ENCODE measurements at places on chromosomes 5 and 9. TPM values are rescaled to one million over a fixed set of nuclear protein-coding genes. Genes with fewer than 3 reads are reported as not detected.
A peak's percentile ranks its signal among the peaks of the same experiment; 100 is the strongest.

GRCh38 chr5:68720884-68721610 lies 372.8 kb upstream of the SLC30A5 start:
- DNase-seq, result no peak

GRCh38 chr5:131914472-131914871 lies 31.0 kb downstream of the MEIKIN start:
- no peak for DNase-seq

- DNase-seq, result no peak
Observed at GRCh38 chr5:17477573-17478265, 20.3 kb upstream of the TAF11L2 start.

GRCh38 chr9:128546504-128546903 lies 5.9 kb upstream of the SPTAN1 start:
- DNase-seq, result no peak

DNA sequence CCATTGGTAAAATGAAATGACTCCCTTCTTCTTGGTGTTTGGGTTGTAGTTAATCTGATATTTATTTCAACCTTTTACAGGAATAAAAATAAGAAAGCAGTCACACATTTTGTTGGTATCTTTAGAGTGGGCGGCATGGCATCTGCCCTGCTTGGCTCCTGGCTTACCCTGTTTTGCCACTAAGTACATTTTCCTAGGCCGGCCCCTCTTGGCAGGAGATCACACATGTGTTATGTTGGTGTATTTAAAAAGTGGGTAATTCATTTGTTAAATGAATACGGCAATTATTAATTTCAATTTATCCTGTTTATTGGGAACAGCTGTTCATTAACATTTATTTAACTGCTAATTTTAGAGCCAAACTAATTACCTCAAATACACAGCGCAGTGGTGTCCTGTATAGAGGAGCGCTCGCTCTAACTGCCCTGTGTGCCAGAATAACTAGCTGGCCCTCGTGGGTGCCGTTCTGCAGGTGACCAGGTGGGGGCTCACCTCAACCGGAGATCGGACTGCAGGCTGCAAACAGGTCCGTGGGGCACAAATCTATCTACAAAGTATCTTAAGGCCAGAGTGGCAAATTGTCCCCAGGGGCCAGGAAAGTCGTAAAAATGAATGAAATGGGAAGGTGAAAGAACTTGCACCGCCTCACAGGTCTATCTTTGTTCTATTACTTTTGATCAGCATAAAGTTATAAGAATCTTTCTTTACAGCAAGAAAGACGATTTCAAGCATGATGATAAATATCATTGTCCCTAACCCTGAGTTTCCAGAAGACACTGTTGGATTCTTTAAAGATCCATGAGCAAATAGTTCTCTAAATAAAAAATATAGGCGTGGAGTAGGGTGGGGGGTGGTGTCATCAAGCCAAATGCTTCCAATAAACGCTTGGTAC lies 26.2 kb upstream of the GPR151 start:
- DNase-seq, result peak; percentile 87

DNA sequence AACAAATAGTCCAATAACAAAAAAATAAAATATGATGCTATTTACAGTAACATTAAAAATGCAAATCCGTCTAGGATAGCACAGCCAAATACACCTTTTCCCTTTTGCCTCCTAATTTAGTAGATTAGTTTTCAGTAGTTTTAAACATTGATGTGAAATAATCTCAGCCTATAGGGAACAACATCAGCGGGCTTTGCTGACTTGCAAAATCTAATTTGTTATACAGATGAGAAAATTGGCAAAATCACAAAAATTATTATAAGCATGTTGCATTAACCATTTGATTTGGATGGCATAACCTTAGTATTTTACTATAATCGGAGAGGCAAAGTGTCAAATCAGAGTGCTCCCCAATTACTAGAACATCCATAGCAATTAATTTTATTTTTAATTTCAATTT lies 563.5 kb downstream of the CDH18 start:
- DNase-seq, result no peak

GRCh38 chr9:109455391-109455790 lies 42.7 kb downstream of the PTPN3 start:
- no peak for DNase-seq

- DNase-seq, result no peak
Observed at GRCh38 chr5:82107267-82107666, 135.4 kb downstream of the ATG10 start.

GRCh38 chr5:53029608-53030007 lies 40.5 kb downstream of the ITGA2 start:
- DNase-seq, result no peak

DNA sequence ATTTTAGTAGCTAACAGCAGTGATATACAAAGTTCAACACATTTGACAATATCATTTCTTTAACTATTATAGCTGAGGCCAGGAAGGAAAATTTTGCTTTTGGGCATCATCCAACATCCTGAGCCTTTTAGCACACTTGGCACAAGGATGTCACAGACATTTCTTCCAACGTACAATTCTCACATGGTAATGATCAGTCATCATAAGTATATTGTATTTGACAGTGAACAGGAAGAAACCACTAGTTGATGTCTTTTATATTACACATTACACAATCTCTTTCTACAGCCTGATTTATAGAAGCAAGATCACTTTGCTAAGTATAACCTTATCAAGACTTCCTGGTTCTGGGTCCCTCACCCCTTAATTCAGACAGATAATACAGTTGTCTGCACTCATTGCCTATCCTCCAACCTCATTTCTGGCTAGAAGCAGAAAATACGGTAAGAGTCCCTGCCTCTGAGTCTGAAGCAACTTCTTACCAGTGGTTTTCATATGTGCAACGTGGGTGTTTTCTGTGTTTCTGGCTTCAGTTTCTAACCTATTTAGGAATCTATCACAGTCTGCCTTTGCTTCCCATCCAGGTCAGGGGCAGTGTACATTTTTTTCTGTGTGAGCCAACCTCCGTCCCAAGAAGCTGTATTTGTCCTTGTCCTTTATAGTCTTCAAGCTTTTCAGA lies 167.8 kb downstream of the PAM start:
- no peak for DNase-seq

DENND4C gene
- 136 TPM for total RNA-seq

PJA2 gene
- total RNA-seq, result 112 TPM

SPATA6L gene
- total RNA-seq, result 12.8 TPM

KCNV2 gene
- 8.4 TPM for total RNA-seq

RANBP17 gene
- total RNA-seq, result 58.2 TPM

PLEKHG4B gene
- 6.0 TPM for total RNA-seq

OCLN gene
- 14.9 TPM for total RNA-seq

GRHPR gene
- total RNA-seq, result 262 TPM
